ENCODE measurements at places on chromosomes 6 and 20.

- no peak for DNase-seq
Observed at GRCh38 chr6:90849686-90850085, 262.8 kb upstream of the MAP3K7 start.

GRCh38 chr6:118325220-118325860, 222.8 kb upstream of the PLN start:
- peak; percentile 2 for DNase-seq

- no peak for DNase-seq
Observed at GRCh38 chr6:19554356-19555225, 282.6 kb upstream of the ID4 start.

- DNase-seq: no peak
Observed at GRCh38 chr6:105886066-105886813, 199.9 kb upstream of the PRDM1 start.

GRCh38 chr6:33446356-33446755, 8.0 kb upstream of the ZBTB9 start:
- DNase-seq: no peak

DNA sequence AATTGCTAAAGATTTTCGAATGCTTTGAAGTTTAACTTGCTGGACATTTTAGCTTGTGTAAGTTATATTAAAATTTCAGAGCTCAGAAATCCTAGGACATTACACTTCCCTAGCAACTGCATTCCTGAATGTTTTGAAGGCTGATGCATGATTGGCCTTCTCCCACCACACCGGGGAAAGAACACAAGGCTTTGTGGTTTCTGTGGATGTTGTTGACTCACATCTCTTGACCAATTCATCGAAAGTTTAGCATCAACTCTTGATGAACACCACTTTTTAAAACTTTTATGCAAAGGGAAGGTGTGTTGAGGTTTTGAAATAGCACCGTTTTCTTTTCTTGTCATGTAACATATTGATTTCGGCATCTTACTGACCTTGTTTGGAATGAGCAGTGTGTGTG, 81.1 kb downstream of the RIMS1 start:
- peak; percentile 75 for DNase-seq

DNA sequence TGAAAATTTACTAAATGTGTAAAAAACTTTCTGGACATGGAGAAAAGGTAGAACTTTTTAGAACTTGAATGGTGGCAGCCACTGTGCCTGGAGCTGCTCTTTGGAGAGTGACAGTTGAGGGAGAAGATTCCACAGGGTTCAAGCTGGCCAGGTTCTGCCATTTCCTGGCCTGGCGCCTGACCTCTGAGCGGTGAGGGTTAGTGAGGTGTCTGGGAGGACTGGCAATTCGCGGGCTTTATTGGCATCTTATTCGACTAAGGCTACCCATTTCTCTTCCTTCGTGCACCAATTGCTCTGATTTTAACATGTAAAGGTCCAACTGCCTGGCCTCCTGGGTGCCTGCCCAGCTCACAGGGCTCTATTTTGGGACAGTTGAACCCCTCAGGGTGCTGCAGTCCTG, 2.4 kb downstream of the SNAI1 start:
- no peak for DNase-seq

DNA sequence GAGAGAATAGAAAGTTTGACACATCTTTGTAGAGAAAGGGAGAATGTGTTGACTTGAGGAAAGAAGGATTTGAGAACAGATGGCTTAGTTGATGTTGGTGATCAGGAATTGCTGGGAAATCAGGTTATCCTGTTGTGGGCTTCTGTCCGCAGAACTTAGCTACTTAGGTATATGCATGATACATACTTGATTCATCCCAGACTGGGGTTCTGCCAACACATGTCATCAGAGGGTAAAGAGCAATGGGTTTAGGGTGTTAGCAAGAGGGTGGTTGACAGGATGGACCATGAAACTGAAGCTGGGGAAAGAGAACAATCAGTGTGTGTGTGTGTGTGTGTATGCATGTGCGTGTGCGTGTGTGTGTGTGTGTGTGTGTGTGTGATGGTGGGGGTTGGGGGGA, 50.6 kb upstream of the NELFCD start:
- DNase-seq: no peak

GRCh38 chr20:34579191-34579978, 20.9 kb downstream of the MAP1LC3A start:
- DNase-seq: peak; percentile 75

- no peak for DNase-seq
Observed at GRCh38 chr6:130409418-130410100, 43.7 kb downstream of the TMEM200A start.

DNA sequence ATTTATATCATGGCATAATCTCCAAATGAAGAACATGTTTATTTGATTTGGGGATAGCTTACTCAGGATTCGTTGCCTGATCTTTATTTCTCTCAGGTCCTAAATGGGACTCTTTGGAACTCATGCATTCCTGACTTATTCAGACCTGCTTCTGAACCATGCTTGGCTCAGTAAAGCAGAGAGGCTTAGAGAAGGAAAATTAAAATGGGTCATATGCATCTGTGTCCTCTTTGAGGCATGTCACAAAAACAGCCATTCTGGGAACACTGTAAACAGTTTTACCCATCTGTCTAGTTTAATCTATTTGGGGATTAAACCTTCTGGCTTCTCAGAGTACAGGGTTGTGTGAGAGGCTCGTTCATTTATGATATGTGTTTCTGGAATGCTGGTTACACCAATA, 1017.3 kb downstream of the KIF16B start:
- DNase-seq: no peak

DNA sequence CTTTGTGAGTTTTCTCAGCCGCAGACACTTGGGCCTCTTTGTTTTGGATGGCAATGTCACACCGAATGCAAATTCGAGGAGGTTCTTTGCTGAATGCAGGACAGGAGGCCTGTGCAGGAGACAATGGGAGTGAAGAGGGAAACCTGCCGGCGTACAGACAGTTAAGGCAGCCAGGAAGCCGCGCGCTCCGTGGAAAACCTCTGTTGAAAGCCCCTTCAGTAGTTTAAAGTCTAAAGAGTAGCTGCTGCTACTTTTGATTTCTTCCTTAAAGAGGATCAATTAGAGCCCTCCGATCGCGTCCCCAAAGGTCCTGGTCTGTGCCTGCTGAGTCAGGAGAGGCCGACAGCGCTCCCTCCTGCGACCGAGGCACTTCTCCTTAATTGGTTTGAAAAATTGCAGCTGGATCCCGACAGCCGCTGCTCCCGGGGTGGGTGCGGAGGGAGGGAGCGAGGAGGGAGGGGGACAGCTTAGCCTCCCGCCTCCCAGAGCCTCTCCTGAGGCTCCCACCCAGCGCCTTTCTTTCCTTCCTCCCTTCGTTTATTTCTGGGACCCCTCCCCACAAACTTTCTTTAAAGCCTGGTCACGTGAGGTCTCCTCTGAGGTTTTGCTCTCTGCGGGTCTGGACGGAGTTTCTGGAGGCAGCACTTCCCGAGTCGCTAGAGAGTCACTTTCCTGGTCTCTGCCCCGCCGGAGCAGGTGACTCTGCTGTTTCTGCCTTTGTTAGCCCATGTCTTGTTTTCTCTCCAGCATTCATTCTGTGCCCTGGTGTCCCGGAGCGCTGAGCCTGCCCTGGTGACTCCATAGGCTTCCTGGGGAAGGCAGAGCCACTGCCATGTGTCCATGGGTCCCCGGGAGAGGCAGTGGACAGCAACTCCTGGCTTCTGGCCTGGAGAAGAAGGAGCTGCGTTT, 22.3 kb upstream of the RPP40 start:
- DNase-seq: peak; percentile 11

DNA sequence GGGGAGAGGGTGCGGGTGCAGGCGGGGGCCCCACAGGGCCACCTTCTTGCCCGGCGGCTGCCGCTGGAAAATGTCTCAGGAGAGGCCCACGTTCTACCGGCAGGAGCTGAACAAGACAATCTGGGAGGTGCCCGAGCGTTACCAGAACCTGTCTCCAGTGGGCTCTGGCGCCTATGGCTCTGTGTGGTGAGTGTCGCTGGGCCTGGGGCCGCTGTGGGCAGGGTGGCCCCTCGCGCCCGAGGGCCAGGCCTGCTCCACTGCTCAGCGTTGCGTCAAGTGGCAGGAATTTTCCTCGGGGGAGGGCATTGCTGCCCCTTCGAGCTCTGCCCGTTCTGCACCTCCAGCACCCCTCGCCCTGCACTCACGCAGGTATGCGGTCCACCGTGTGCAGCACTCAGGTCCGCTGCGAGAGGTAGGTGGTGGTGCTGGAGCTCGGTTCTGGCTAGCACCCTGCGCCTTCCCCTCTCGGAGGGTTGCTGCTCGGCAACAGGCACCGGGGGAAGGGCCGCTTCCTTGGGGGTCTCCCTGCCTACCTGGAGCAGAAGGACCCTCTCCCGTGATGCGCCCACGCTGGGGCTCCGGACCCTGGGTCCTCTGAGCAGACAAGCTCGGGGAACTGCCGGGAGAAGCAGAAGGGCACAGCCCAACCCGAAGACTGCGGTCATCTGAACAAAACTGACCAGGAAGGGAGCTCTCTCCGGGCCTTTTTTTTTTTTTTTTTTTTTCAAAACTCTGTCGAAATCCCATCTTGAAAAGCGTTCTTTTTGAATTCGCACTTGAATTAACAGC, 674 bp downstream of the MAPK14 start:
- DNase-seq: peak; percentile 4

DNA sequence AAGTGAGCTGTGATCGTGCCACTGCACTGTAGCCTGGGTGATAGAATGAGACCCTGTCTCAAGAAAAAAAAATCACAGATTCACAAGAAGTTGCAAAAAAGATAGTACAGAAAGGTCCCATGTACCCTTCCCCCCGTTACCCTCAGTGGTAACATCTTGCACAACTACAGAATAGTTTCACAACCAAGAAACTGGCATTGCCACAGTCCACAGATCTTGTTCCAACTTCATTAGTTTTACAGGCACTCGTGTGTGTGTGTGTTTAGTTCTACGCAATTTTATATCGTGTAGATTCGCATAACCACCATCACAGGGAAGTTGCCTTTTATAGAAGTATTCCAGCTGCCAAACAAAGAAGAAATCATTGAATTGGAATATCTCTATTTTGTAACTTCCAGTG, 19.1 kb downstream of the SPATA2 start:
- no peak for DNase-seq
